ENCODE measurements at places on chromosomes 5 and 9. TPM values are rescaled to one million over a fixed set of nuclear protein-coding genes. Genes with fewer than 3 reads are reported as not detected.

DNA sequence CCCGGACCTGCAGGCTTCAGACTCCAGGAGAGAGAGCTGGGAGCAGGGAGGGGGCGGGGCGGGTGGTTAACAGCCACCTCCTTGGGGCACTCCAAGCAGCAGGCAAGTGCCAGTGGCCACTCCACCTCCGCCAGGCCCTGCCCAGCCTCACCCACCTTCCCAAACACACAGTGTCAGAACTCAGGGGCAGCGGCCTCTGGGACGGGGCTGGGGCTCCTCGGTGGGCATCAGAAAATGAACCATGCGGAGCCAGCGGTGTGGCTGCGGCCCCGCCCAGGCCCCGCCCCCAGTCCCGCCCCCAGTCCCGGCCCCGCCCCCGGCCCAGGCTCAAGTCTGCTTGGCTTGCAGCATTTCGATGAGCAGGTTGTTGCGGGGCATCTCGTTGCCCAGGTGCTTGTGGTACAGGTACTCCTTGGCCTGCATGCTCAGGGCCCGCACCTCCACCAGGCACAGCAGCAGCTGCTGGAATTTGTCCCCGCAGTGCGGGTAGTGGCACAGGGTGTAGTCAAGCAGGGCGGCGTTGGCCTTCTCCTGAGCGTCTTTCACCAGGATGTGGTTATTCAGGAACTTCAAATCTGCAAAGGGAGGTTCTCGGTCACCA lies 24.7 kb downstream of the NR5A1 start:
- no peak for DNase-seq

GRCh38 chr5:96633820-96634219 lies 28.4 kb upstream of the CAST start:
- DNase-seq: no peak

DNA sequence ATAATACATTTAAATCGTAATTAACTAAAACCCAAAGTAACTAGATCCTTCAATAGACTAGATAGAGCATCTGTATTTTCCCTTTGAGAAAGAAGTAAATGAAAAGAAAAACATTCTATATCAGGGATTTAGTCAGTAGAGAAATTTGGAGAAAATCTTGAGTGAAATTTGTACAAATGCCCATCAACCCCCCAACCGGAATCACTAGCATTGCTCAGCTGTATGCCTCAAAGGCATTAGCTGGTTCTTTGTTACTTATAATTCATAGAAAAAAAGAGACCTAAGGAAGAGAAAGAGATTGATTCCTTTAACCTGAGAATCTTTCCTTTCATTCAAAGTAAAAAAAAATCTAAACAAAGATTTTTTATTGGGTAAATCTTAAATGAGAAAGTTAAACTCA lies 659 bp downstream of the OMD start:
- DNase-seq: no peak

DNA sequence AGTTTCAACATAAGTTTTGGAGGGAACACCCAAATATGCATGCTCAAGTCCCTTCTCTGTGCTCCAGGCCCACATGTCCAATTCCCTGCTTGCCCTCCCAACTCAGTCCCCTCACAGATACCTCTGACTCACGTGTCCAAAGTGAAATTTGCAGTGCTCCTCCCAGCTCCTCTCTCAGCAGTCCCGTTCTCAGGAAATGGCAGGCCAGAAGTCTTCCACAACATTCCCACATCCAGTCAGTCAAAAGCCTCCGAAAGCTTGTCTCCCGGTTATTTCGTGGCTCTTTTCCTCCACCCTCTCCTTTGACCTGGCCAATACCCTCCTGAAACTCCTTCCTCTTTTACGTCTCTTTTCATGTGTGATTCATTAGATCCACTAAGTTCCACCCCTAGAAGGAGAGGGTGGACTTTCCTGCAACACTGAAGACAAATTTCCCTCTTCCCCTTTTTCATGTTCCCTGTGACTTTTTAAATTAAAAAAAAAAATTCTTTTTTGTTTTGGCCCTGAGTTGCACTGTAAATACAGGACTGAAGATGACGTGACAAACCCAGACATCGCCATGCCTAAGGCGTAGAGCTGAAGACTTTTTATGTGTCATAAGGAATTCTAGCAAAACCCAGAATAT lies 12.8 kb upstream of the MGAT1 start:
- no peak for DNase-seq

GRCh38 chr5:14714706-14715105 lies 50.2 kb downstream of the OTULIN start:
- DNase-seq: no peak

GRCh38 chr5:129746876-129747275 lies 1.0 kb upstream of the MINAR2 start:
- no peak for DNase-seq

GRCh38 chr9:22158927-22159346 lies 149.8 kb upstream of the CDKN2B start:
- no peak for DNase-seq

DNA sequence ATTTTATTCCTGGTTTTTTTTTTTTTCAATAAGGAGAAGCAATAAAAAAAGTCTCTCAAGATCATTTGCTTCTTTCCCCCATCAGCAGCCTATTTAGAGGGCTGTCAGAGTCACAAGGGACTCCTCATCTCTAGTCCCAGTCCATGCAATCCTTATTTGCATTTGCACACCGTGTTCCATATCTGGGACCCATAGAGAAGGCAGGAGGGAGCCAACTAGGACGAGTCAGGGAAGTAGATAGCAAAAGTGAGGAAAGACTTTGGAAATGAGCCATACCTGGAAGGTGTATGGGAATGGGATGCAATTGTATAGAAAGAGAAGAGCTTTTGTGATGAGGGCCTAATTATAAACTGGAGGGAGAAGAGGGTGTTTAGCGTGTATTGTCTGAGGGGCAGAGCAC lies 160.0 kb downstream of the PIK3R1 start:
- no peak for DNase-seq

DNA sequence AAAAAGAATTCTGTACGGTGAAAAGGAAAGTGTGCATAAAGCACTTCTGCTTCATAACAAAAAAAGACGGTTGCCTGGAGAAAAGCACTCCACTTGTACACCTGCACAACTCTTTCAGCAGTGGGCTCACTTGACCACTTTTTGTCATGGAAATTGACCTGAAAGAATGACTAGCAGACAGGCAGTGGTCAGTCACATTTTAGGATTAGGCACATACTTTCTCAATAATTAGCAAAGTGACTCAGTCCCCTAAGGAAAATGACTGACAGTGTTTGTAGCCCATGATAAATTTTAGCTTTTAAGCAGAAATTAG lies 169.3 kb downstream of the FANCC start:
- no peak for DNase-seq

DNA sequence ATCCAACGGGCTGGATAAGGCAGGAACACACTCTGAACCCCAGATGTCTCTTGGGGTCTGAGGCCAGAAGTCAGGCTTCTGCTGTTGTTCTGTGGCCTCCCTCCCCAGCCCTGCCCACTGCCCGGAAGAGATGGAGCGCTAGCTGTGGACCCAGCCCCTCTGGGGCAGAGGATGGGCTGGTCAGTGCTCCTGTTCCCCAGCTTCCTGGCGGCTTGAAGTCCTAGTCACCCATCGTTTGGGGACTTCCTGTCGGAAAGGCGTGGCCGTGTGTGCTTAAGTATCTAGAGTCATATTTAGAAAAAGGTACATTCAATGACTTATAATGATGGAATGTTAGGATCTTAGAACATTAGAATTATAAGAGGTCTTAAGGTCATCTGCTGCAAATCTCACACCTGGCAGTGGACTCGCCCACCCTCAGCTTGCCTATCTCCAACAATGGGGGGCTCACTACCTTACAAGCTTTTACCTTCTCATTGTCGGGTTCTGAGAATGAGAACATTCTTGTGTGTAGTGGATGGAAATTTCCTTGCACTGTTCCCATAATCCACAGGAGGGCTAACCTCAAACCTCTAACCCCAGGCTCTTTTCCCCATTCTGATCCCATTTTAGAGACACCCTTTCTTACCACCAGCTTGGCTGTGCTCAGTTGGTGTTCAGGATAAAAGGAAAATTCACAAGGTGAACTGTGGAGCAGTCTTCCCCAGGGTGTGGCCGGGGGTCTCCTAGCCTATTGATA lies 13.4 kb upstream of the AIF1L start:
- DNase-seq: no peak

DNA sequence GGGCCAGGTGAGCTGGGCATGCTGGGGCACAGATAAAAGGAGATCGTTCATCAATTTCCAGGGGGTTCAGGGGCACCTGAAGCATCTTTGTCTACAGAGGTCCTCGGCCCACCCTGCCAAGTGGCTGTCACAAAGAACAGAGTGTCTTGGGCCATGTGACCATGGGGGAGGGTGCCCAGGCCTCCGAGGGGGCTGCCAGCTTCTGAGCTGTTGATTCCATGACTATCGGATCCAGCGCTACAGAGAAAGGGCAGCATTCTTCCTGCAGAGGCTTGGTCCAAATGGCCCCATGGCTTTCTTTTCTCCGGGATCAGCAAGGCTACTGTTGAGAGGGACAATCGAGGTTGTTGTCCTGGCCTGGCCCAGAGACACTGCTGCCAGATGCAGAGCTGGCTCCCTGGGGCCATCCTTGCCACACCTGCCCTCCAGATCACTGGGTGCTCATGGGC lies 289.2 kb downstream of the ZSWIM6 start:
- no peak for DNase-seq

- no peak for DNase-seq
Measured at GRCh38 chr9:116061546-116062205, 91.9 kb upstream of the PAPPA start.

DNA sequence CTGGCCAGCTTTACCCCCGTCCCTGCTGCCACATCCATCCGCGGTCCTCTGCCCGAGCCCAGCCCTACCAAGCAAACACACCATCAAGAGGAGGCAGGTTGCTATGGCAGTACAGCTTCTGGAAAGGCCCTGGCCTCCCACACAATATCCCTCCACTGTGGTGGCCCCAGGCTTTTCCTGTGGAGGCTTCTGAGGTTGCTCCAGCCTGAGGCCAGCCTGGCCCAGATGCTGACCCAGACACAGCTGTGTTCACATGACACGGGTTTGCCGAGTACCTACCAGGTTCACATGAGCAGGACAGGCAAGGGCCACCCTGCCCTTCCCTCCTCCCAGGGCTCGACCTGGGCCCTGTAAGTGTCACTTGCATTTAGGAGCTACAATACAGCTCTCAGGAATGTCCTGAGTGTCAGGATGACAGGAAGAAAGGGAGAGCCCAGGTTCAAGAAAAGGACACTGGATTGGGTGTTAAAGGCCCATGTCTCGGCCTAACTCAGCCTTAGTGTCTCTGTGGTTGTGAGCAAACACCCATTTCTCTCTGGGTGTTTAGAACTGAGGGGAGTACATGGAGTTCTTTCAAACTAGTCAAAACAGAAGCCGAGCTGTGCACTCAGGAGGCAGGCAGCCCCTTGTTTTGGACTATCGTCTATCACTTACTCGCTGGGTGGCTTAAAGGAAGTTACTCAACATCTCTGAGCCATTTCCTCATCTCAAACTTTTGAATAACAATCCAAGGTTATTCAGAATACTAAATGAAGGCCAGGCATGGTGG lies 40.2 kb downstream of the NAIF1 start:
- DNase-seq: no peak

DNA sequence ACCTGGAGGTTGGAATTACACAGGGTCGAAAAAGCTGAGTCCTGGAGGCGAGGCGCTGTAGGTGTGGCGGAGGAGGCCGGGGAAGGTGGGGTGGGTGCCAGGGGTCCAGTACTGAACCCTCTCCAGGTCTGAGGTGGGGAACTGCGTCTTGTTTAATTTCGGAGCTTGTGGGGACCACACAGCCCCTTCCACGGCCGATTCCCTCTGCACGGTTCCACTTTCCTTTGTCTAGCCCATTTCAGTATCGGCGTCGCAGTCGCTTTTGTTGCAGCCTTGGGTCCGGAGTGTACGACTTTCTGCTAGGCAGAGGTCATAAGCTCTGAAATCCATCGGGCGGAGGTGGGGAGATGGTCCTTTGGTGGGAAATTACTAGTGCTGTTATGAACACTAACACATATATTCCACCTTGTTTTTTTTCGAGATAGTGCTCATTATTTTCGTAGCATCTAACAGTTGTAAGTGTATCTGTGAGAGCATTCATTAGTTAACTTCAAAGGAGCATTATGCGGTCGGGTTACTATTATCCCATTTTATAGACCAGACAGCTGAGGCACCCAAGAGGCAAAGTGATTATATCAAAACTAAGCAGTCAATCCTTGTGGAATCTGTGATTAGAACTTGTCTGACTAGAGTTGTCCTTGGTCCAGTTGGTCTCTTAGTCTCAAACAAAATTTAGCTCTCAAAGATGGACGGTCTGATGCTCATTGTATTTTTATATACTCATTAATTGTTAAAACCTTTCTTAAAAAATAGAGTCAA lies 737 bp downstream of the RNF180 start:
- no peak for DNase-seq

DNA sequence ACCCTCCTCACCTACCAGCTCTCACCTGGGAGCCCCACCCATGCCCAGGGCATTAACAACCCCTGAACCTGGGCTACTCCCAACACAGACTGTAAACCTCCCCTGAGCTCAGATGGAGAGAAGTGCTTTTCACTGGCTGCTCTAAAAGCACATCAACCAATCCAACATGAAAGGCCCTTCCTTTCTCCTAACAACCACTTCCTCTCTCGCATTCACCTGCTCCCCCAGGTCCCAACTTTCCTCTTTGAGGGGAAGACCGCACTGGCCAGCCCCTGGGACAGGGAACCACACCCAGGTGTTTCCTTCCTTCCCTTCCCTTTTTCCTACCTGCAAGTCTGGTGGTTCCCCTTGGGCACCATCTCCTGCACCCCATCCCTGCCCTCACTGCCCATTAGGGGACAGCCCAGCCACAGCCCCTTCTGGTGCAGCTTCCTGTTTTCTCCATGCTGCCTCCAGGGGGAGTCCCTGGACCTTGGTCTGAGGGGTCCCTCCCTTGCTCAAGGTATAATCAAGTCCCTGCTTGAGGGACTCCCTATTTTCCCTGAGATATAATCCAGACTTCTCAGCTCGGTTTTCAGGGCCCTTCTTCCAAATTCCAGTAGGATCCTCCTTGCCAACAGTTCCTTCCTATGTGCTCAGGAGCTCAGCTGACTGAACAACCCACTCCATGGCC lies 30.5 kb upstream of the DAB2IP start:
- no peak for DNase-seq

Gene MZB1
- total RNA-seq: 0.49 TPM

Gene PTGER4
- 20.0 TPM for total RNA-seq

Gene RMND5B
- 40.8 TPM for total RNA-seq

Gene CERCAM
- 11.3 TPM for total RNA-seq

Gene CDC23
- 44.7 TPM for total RNA-seq

Gene DMRT3
- not detected for total RNA-seq

Gene LECT2
- not detected for total RNA-seq

Gene LPAR1
- 11.0 TPM for total RNA-seq

Gene SEC61B
- 90.4 TPM for total RNA-seq

Gene PRDM12
- 0.08 TPM for total RNA-seq

Measured in Panc1 (cell line).